ENCODE measurements at places on chromosomes 13 and 19. TPM values are rescaled to one million over a fixed set of nuclear protein-coding genes. Genes with fewer than 3 reads are reported as not detected.

MRPS12 gene
- 75.4 TPM for polyA plus RNA-seq

SLC6A16 gene
- 0.89 TPM for polyA plus RNA-seq

RCBTB1 gene
- polyA plus RNA-seq, result 9.5 TPM

SYCN gene
- not detected for polyA plus RNA-seq

KCNJ14 gene
- polyA plus RNA-seq, result 0.34 TPM

NXNL1 gene
- polyA plus RNA-seq, result not detected

FCER2 gene
- polyA plus RNA-seq, result not detected

TICAM1 gene
- 10.9 TPM for polyA plus RNA-seq

SLAIN1 gene
- polyA plus RNA-seq, result 0.29 TPM

ZNF610 gene
- polyA plus RNA-seq, result 1.6 TPM

ACER1 gene
- polyA plus RNA-seq, result 0.11 TPM

Data from IMR-90 (cell line).